ENCODE measurements at places on chromosomes 5 and 9.

DNA sequence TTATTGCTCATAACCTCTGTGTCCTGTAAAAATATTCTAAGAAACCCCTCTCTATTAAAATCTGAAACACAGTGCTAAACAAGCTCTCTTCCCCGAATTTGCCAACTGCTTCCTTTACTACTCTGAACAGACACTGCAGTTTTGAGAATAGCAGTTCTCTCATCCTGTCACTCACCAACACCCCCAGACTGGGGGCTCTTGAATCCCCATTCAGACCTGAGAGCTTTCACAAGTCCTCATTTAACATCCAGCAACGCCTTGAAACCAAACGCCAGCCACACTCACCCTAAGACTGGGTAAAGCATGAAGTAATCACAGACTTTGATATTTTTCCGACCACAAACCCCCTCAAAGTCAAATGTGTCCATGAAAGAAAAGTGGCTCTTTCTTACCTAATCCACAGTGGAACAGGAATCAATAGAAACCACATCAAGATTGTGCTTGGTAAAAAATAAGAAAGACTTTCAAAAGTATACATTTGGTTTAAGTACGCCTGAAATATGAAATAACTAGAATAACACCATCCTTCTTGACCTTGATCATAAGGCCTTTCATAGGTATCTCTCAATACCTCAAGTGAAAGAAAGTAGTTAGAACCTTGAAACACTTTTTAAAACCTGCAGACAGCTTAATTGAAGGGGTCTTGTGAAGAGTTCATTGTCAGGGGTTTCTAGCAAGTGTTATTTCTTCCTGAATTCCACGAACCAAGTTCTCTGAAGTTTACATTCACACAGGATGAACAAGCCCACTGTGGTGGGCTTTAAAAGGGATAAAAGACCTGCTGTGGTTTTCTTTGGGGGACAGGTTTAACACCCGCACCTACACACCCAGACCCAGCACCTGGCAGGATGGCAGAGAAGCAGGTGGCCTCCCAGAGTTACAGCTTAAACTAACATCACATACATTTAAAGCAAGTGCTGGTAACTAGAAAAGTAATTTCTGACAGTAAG lies 412.6 kb downstream of the MLLT3 start:
- DNase-seq = no peak

GRCh38 chr5:138661291-138661960 lies 86.2 kb upstream of the HSPA9 start:
- no peak for DNase-seq

GRCh38 chr5:77449981-77450380 lies 42.1 kb downstream of the WDR41 start:
- no peak for DNase-seq

GRCh38 chr9:78280982-78281668 lies 15.8 kb upstream of the PSAT1 start:
- DNase-seq = no peak

DNA sequence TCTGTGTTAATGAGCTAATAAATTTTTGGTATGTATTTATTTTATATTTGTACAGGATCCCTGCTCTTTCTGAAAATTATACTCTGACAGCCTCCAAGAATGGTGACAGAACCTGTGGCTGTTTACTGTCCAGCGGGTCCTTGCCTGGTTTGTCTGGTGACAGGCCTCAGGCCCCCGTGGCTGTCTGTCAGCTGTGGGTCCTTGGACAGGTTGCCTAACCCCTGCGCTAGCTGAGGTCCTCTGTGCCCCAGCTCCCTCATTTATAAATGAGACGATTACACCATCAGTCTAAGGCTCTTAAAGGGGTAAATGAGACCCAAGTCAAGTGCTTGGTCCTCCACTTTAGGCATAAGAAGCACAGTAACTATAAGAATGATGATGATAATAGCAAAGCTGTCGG lies 125.1 kb upstream of the COL5A1 start:
- DNase-seq = no peak

- DNase-seq = no peak
Measured at GRCh38 chr9:1031951-1032601, 18.1 kb upstream of the DMRT2 start.

DNA sequence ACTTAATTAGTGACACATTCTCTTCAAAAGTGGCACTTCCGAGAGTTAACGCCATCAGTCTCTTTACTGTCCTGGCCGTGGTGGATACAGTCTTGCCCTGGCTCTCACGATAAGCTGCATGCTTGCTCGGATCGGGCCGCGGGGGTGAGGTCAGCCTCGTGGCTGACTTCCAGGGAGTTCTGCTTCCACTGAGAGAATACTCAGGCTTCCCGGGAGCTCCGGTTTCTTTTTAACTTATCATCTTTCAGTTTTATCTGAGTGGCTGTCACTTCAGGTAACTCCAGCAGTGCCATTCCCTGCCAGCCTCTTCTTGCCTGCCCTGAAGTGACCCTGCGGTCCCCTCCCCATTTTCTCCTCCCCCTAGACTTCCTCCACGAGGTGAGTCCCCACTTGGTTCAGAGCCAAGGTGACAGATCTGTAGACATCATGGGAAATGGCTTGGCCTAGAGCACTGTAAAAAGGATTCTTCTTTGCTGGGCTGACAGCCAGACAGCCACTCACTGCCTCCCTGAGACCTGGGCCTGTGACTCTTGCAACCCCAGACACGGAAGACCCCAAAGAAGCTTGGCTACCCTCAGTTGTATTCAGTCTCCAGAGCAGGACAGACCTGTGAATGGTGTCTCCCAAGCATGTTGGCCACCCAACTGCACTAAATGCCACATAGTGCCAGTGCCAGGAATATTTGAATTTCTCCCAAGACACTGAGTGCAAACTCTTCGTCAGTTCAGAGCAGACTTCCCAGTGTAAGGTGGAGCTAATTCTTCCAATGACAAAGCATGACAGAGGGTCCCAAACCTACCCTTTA lies 95.1 kb downstream of the DAPK1 start:
- no peak for DNase-seq

GRCh38 chr9:71025201-71025600 lies 96.2 kb downstream of the TRPM3 start:
- no peak for DNase-seq

DNA sequence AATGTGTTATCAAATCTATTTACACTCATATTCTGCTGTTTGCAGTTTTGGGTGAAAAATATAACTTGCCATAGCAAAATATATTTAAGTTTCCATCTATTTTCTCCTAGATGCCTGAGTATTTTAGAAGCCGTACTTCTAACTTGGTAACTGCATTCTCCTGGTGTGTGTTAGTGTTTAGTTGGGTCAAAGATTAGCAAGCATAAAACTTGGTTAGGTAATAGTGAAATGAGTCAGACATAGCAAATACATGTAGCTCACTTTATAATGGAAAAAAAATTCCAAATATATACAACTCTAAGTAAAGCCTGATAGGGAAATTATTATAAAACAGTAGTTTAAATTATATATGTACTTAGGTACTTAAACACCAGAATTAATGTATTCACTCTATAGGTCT lies 640.7 kb upstream of the ST8SIA4 start:
- DNase-seq = no peak

DNA sequence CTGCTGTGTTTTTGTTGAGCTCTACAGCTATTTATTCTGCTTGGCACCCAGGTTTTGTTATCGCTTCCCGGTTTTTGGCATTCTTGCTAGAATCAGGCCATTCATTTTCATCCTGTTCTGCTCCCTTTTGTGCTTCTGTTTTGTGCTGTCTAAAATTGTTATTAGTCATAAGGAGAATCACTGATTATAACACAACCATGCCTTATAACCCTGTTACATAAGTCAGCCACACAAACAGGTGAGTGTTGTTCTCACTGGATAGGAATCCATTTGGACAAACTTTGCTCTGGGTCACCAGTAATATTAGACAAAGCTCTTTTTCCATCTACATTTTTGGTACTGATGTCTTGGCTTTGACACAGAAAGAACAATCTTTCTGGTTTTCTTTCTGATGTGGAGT lies 622.8 kb downstream of the PSAT1 start:
- no peak for DNase-seq

Measured in cortex of kidney (tissue), 1 donor.